ENCODE measurements at places on chromosomes 6 and 20. TPM values are rescaled to one million over a fixed set of nuclear protein-coding genes. Genes with fewer than 3 reads are reported as not detected.

The HTR1E gene
- total RNA-seq = not detected

The OR2H2 gene
- total RNA-seq = not detected

The CTCFL gene
- not detected for total RNA-seq

The TSBP1 gene
- total RNA-seq = not detected

The PPP1R3G gene
- 4.4 TPM for total RNA-seq

The TRIM40 gene
- not detected for total RNA-seq

The CAPN11 gene
- 2.0 TPM for total RNA-seq

The CGAS gene
- total RNA-seq = 8.3 TPM

DNA sequence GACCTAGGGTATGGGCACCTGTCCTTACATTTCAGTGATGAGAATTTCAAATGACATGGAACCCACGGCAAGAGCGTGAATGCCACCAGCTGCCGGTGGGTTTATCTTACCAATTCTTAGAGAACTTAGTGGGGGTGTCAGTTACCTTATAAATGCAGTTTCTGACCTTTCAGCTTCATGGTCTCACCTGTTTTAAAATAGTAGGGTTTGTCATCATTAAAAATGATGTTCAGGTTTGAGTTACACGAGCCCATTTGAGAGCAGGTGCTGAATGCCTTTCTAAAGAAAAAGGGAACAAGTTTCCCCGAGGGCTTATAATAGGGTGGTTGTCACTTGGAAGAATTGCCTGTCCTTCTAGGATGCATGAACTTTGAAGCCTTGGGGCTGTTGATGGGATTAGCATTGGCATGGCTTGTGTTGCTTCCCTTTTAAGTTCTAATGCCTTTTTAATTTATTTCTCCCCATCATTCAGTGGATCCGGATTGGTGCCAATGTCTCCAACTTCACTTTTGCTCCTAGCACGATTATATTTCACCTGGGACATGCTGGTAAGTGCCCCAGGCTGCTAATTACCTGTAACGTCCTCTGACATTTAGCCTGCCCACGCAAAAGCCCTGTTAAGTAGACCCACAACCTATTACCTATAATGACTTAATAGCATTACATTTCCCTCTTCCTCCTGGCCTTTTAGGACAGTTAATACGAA is 27.9 kb downstream of the GHRH start:
- H3K4me3 ChIP-seq = no peak overlapping the region
- H3K36me3 ChIP-seq = no peaks in the 10 kb centered on the region
- no peak overlapping the region for H3K27ac ChIP-seq
- DNase-seq = no peak
- H3K27me3 ChIP-seq = no peaks in the 10 kb centered on the region

DNA sequence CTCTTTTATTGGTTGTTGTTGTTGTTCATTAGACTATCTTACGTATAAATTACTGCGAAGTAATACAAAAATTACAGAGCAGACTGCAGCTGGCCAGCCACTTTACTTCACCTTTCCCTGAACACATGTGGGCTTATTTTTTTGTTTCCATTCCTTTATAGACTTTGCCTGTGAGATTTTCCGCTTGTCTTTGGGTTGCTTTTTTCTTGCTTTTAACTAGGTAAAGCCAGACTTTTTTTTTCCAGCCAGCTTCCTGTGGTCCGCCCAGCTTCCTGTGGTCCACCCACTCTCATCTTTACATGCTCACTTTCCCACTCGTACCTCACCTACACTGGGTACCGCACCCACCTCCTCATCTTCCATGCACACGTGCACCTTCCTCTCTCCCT is 79.0 kb downstream of the IPCEF1 start:
- no peaks in the 10 kb centered on the region for H3K27me3 ChIP-seq
- H3K36me3 ChIP-seq = no peaks in the 10 kb centered on the region
- no peak overlapping the region for H3K27ac ChIP-seq
- no peaks in the 10 kb centered on the region for H3K4me1 ChIP-seq
- H3K4me3 ChIP-seq = no peak overlapping the region

GRCh38 chr6:10695086-10695657 is 400 bp downstream of the PAK1IP1 start:
- H3K27me3 ChIP-seq = no peaks in the 10 kb centered on the region
- H3K27ac ChIP-seq = peak overlapping the region; percentile 90
- no peak for DNase-seq
- H3K4me3 ChIP-seq = peak overlapping the region; percentile 80
- H3K36me3 ChIP-seq = no peaks in the 10 kb centered on the region

DNA sequence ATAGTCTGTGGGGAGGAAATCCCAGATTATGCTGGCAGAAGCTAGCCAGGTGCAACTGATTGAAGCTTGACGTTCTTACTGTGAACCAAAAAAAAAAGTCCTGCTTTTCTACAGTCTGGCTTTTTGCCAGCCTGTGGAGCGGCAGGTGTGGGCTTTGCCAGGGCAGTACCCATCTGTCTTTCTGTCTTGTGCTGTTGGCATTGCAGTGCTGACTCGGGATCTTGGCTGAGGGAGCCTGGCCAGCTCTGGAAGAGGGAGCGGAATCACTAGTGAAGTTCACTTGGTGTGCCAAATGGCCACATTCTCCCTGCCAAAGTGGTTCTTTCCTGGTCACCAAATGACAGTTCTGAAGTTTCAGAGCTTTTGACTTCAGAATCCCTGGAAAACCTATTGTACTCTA is 5.0 kb downstream of the KIF3B start:
- no peak overlapping the region for H3K4me3 ChIP-seq
- H3K27me3 ChIP-seq = no peaks in the 10 kb centered on the region
- no peaks in the 10 kb centered on the region for H3K36me3 ChIP-seq
- no peak overlapping the region for H3K27ac ChIP-seq

- H3K27ac ChIP-seq = no peak overlapping the region
- no peaks in the 10 kb centered on the region for H3K36me3 ChIP-seq
- H3K4me1 ChIP-seq = no peaks in the 10 kb centered on the region
- DNase-seq = no peak
- H3K27me3 ChIP-seq = no peaks in the 10 kb centered on the region
- no peak overlapping the region for H3K4me3 ChIP-seq
Observed at GRCh38 chr20:20823476-20823881, 111.0 kb upstream of the RALGAPA2 start.

DNA sequence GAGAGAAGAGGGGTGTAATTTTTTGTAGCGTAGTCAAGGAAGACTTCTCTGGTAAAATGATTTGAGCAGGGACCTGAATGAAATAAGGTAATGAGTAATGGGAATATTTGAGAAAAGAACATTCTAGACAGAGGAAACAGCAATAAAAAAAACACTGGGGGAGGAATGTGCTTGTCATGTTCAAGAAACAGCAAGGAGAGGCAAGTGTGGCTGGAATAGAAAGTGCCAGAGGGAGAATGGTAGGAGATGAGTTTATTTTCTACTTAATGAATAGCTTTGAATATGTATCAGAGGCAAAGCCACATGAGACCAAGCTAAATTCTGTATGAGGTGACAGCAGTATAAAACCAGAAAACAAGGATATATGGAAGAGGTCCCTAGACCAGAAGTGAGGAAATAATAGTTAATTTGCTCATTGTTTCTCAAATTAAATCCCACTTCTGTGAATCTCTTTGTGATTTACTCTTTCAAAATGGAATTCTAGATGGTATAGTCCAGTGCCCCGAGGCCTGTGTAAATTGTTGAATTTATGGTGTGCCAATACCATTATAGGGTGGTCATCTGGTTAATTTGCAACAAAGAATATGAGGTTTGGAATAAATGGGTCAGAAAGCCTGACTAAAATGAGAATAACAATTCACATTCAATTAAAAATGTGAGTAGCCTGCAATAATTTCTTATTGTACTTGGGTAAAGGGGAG is 170.2 kb downstream of the CDKAL1 start:
- no peaks in the 10 kb centered on the region for H3K27me3 ChIP-seq
- no peak for DNase-seq
- no peaks in the 10 kb centered on the region for H3K36me3 ChIP-seq
- H3K4me1 ChIP-seq = peaks cover 16% of the 10 kb centered on the region

- H3K27ac ChIP-seq = no peak overlapping the region
- H3K4me3 ChIP-seq = no peak overlapping the region
- no peak for DNase-seq
- H3K4me1 ChIP-seq = no peaks in the 10 kb centered on the region
- H3K36me3 ChIP-seq = no peaks in the 10 kb centered on the region
Observed at GRCh38 chr6:166775180-166775922, 148.3 kb upstream of the RPS6KA2 start.

GRCh38 chr6:160394654-160395035 is 46.5 kb downstream of the SLC22A3 start:
- no peaks in the 10 kb centered on the region for H3K27me3 ChIP-seq
- H3K36me3 ChIP-seq = no peaks in the 10 kb centered on the region
- peaks cover 14% of the 10 kb centered on the region for H3K4me1 ChIP-seq
- H3K4me3 ChIP-seq = no peak overlapping the region

GRCh38 chr6:77930952-77931351 is 278.1 kb downstream of the MEI4 start:
- no peak overlapping the region for H3K27ac ChIP-seq
- no peaks in the 10 kb centered on the region for H3K36me3 ChIP-seq
- no peaks in the 10 kb centered on the region for H3K4me1 ChIP-seq
- DNase-seq = no peak

DNA sequence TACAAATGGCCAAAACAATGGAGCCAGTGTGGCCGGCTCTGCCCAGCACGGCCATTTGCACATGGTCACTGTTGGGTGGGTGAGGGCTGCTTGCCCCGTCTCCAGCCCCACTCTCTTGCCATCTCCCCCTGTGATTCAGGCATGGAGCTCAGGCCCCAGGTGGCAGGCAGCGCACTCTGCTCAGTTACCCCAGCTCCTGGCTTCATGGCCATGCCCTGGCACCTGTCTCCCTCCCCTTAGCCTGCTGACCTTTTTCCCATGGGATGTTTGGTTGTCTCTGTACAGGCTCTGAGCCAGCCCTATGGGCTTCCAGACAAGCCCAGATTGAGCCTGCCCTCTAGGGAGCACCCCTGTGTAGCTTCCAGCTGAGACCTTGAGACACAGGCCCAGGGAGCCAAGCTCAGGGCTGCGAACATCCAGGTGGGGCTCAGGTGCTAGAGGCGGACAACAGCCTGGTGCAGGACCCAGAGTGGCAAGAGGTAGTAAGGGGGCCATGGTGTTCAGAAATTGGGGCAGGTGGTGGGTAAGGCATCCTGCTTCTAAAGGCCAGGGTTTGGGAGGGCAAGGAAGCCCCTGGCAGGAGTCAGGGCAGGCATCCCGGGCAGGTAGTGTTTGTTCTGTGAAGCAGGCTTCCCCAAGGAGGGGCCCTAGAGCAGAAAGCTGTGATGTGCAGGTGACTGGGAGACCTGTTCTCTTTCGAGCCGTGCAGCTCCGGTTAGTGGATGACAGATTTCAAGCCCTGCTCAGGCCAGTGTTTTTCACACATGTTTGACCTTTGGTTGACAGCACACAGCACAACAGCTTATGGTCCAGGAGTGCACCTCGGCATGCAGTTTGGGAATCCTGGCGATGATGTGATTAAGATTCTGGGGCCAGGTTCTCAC is 17.7 kb downstream of the SYNJ2 start:
- peaks cover 30% of the 10 kb centered on the region for H3K4me1 ChIP-seq
- DNase-seq = no peak
- no peaks in the 10 kb centered on the region for H3K36me3 ChIP-seq
- H3K4me3 ChIP-seq = no peak overlapping the region
- H3K27me3 ChIP-seq = no peaks in the 10 kb centered on the region

- H3K4me1 ChIP-seq = no peaks in the 10 kb centered on the region
- H3K27ac ChIP-seq = no peak overlapping the region
Observed at GRCh38 chr20:51258582-51259165, 235.8 kb upstream of the KCNG1 start.

GRCh38 chr6:18048953-18049630 is 61.7 kb upstream of the KIF13A start:
- no peaks in the 10 kb centered on the region for H3K36me3 ChIP-seq
- no peak for DNase-seq
- peaks cover 22% of the 10 kb centered on the region for H3K4me1 ChIP-seq
- H3K4me3 ChIP-seq = no peak overlapping the region
- H3K27ac ChIP-seq = no peak overlapping the region

DNA sequence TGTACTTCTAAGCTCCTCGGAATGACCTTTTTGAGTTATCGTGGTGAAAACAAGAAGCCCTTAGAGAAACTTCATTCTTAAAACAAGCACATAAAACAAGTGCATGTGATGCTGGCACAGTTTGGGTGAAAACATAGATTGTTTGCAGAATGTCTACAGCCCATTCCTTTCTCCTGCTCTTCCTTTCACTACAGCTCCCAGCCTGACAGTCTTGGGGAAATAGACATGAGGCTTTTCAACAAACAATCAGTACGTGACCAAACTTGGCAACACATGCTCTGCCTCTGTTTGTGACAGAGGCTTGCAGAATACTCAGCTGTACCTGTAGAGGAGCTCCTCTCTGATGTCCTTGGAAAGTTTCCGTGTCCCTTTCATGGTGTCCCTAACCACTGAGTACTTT is 321.6 kb downstream of the ZFAND3 start:
- H3K4me3 ChIP-seq = no peak overlapping the region
- H3K27me3 ChIP-seq = no peaks in the 10 kb centered on the region
- H3K36me3 ChIP-seq = no peaks in the 10 kb centered on the region

- no peak for DNase-seq
- peak overlapping the region; percentile 17 for H3K4me3 ChIP-seq
- H3K27me3 ChIP-seq = no peaks in the 10 kb centered on the region
Observed at GRCh38 chr20:3677733-3678132, 4.1 kb downstream of the ADAM33 start.

DNA sequence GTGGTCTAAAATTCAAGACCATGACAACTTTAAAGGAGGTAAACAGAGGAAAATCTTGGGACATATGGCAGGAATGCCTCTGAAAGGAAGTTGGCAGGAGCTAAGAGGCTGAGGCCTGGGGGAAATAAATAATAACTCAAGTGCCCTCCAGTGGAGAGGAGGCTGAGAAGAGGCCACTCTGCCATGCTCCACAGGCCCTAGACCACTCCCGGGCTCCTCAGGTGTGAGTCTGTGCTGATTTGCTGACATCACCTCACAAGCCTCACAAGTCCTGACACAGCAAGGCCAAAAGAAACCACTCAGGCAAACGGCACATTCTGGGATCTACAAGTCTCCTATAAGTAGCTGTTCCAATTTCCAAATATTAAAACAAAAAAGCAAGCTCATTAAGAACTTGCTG is 91.0 kb upstream of the RIPOR2 start:
- no peak for DNase-seq
- H3K27me3 ChIP-seq = no peaks in the 10 kb centered on the region
- H3K36me3 ChIP-seq = no peaks in the 10 kb centered on the region
- H3K4me1 ChIP-seq = peaks cover 5% of the 10 kb centered on the region
- no peak overlapping the region for H3K4me3 ChIP-seq

DNA sequence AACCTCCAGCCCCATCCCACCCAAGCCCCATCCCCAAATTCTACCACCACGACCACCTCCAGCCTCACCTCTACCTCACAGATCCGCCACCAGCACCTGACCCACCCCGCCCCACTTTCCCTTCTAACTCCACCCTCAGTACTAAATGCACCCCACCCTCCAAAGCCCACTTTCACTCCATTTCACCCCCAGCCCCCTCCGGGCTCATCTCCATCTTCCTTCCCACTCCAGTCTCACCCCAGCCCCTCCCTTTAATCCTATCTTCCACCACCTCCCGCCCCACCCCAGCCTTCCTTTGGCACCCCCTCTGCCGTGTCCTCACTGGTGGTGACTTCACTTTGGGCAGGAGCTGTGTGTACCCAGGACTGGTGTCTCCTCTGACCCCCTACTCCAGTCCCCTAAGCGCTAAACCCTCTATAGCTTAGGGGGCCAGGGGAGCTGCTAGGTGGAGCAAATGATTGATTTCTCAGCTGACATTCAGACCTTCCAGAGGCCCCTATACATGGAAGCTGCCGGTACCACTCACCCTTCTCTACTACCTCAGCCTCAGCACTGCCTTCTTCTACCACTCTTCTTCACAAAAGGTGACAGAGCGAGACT is 2.8 kb upstream of the NSFL1C start:
- peak; percentile 79 for DNase-seq
- H3K4me1 ChIP-seq = peaks cover 45% of the 10 kb centered on the region
- peak overlapping the region; percentile 77 for H3K27ac ChIP-seq
- H3K27me3 ChIP-seq = no peaks in the 10 kb centered on the region
- H3K36me3 ChIP-seq = no peaks in the 10 kb centered on the region
- H3K4me3 ChIP-seq = no peak overlapping the region

Data from vagina (tissue), 2 donors.